ENCODE measurements at places on chromosomes 2 and 18.

GRCh38 chr2:204365811-204366210 lies 179.5 kb upstream of the PARD3B start:
- DNase-seq: no peak

DNA sequence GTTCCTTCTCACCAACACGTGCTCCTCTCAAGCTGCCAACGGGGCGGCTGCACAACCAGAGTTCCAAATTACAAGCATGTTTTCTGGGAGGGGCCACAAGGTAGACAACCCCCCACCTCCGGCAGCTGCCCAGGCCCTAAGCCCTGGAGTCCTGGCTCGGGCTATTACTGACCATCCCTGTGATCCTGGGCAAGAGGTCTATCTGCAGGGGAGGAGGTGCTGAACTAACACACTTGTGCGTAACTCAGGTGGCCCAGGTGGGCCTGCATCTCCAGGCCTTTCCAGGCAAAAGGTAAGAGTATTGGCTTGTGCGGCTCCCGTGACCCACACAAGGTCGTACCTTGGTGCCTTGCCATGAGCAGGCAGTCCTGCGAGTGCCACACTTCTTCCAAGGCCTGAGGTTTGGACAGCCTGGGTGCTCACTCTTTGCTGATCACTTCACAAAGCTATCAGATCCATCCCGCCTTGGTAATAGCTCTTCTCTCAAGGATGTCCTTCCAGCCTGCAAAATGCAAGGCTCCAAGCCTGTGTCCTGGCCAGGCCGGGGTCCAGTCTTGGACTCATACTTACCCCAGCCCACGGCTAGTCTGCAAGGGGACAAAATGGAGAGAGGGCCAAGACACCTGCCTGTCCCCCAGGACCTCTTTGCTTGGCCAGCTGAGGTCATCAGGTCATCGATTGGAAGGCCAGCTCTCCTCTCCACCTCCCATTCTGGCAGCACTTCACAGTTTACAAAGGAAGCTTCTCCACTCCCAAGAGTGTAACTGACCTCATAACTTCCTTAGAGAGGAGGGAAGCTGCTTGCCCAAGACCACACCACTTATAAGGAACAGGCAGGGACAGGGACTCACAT lies 33.9 kb downstream of the ADRA2B start:
- DNase-seq: no peak

- DNase-seq: no peak
These were observed 1.6 kb downstream of the ZNF516 start for GRCh38 chr18:76493213-76494161.

- no peak for DNase-seq
These were observed 220.2 kb upstream of the SMAD7 start for GRCh38 chr18:49170925-49171505.

DNA sequence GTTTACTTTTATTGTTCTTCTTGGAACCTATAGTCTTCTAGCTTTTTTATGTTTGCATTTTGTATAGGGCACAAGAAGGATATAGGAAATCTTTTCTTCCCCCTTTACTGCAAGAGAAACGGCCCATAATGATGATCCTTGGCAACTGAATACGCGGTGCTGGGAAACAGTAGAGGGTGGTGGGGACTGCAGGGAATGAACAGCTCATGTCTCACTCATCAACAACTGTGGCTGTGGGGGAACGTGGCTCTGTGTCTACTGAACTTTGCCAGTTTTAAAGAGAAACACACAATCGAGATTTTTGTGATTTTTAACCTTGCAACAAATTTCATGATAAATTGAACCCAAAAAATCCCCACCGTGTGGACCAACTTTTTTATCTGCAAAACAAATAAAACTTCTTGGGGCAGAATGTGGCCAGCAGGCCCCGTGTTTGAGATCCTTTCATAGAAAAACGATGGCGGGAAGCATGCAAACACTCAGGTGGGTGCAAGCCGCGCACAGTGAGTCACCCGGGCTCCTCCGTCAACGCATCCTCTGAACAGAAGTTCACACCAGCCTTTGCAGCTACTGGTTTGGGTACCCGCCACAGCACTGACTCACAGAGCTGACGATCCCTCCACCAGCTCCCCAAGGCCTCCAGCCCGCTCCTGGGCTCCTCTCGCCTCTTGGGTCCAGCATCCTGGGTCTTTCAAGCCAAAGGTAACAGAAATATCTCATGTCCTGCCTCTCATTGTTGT lies 149.3 kb downstream of the COL6A3 start:
- DNase-seq: no peak

GRCh38 chr18:79368681-79369080 lies 27.0 kb upstream of the NFATC1 start:
- DNase-seq: peak; percentile 9

DNA sequence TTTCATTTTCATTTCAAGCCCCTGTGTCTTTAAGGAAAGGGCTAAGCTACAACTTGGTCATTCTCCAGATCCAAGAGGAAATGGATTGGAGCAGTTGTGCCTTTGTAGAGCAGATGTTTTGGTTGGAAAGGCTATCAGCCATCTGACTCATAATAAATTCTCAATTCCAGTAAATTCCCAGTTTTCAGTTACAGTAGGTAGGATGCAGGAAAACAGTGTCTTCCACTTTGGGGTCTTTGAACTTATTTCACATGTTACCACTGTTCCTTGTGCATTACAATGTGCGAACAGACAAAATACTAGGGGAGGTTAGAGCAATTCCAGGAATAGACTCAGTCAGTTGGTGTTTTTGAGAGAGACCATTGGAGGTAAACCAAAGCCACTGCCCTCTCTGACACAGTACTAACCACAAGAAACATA lies 211.9 kb downstream of the BABAM2 start:
- no peak for DNase-seq

GRCh38 chr2:113716291-113716690 lies 40.2 kb downstream of the SLC35F5 start:
- no peak for DNase-seq

DNA sequence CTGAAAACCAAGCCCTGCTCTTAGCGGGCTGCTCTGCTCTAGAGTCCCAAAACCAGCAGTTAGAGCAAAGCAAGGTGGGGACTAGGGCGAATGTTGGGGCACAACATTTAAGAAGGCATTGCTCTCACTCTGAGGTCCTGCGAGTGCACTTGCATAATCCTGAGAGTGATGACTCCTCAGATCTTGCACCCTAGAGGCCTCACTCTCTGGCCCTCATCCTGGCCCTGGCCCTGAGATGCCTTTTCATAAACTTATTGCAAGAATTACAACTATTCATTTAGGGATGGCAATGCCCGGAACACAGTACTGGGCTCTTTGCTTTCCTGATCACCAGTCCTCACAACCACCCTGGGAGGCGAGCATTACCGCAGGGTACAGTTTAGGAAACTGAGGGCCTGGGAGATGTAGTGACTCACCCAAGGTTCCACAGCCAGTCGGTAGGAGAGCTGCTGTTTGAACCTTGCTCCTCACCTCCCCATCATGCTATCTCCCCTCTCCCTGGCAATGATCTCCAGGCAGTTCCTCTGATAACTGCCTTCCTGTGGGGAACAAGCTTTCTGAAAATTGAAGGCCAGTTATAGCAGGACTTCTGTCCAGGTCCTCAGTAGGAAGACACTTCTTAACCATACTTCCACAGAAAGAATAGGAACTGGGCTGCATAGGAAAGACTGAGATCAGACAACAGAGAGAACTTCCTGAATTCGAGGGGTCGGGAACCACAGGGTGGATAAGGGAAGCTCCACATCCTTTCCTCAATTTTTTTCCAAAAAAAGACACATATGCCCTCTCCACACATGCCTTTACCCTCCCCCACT lies 91.3 kb downstream of the TNS1 start:
- no peak for DNase-seq

GRCh38 chr2:200171731-200172482 lies 134.6 kb upstream of the SPATS2L start:
- no peak for DNase-seq

GRCh38 chr2:76998704-76999103 lies 523.5 kb downstream of the LRRTM4 start:
- DNase-seq: no peak
